ENCODE measurements at places on chromosomes 5 and 9.

DNA sequence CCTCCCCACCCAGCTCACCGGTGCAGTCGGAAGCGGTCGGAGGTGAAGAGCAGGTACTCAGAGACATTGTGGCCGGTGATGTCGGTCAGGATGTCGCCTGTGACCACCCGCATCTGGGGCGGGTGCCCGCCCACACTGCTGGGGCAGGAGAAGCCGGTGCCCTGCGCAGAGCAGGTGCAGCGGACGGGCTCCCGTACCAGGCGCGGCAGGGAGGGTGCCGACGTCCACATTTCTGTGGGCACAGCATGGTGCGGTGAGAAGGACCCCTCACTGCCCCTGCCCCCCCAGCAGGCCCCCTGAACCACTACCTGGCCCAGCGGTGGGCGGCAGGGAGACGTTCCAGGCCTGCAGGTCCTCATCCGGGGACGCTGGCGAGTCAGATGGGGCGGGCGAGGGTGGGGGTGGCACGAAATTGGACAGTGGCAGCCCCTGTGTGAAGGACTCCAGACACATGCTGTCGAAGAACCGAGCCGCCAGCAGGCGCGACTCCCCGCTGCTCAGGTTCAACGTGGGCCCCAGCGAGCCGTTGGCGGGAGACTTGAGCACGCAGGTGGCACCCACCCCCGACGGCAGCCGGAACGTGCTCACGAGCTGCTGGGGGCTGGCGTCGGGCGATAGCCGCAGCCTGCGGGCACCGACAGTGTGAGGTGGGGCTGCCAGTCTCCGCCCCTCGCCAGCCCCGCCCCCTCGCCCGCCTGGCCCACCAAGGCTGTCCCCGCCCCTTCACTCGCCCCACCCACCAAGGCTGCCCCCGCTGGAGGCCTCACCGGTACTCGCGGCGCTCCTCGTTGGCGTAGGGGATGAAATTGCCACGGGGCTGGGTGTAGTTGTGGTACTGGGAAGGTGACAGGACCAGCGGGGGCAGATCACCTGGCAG is 15.1 kb downstream of the ABCA2 start:
- no peak for DNase-seq

- no peak for DNase-seq
Observed at GRCh38 chr9:35729101-35729500, 2.9 kb downstream of the TLN1 start.

GRCh38 chr5:181186986-181187499 is 18.0 kb downstream of the TRIM7 start:
- DNase-seq = no peak

DNA sequence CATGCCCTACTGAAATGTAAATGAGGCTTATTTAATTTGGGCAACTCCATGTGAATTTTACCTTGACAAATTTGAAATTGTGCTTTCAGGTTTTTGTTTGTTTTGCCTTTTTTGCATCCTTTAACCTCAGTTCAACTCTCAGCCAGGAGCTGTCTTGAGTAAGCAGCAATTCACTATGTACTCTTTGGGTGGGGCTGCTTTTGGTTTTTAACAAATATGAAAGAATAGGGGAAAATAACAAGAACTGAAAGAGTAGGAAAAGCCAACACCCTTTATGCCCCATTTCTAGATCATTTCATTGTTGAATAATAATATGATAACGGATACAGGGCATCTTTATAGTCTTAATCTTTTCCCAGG is 192.0 kb downstream of the ARHGAP26 start:
- DNase-seq = no peak
